Stimulated activated CD4-positive, alpha-beta T cell treated with anti-CD3 and anti-CD28 coated beads, TNF-alpha, amount 100 ng/mL, for 1 hour (primary cell): ENCODE measurements at places on chromosomes 11 and 22.

DNA sequence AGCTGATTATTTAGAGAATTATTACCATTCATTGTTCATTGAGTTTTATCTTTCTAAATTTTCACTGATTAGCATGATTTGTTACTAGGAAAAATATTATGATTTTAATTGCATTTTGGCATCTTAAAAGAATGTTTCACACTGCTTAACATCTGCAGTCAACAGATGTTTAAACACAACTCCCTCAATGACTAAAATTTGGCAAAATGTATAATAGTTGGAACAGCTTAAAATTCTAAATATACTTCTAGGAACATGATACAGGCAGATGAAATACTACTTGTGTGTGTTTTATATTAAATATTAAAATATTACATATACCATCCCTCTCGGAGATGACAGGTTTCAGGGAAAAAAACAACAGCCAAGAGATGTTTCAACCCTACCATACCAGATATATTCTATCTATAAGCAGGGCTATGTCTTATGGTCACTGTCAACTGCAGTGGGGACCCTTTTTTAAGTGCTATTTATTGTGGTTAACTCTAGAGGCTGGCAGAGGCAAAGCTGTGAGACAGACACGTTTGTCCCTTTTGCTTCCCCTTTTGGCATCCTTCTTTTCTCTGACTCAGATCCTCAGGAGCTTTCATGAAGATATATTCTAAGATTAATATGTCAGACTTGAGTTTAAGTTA, 81.9 kb downstream of the BDNF start:
- no peak for DNase-seq

GRCh38 chr22:29342577-29343312, 27.2 kb upstream of the RASL10A start:
- DNase-seq = no peak

GRCh38 chr11:7450836-7451235, 34.5 kb upstream of the OLFML1 start:
- DNase-seq = no peak

DNA sequence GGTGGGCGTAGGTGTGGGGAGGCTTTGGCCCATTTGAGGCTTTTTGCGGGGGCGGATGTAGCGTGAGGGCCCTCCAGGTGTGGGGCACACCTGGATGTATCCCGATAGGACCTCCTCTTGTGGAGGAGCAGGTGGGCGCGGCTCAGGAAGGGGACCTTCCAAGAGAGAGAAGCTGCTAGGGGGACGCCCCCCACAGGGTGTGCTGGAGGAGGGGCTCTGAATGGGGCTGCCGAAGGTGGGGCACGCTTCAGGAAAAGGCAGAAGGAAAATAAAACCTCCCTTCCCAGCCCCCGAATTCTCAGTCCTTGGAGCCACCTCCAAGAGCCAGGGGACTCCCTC, 621 bp downstream of the SGSM1 start:
- DNase-seq = no peak

- no peak for DNase-seq
Observed at GRCh38 chr11:64352995-64353714, 5.8 kb upstream of the RPS6KA4 start.

DNA sequence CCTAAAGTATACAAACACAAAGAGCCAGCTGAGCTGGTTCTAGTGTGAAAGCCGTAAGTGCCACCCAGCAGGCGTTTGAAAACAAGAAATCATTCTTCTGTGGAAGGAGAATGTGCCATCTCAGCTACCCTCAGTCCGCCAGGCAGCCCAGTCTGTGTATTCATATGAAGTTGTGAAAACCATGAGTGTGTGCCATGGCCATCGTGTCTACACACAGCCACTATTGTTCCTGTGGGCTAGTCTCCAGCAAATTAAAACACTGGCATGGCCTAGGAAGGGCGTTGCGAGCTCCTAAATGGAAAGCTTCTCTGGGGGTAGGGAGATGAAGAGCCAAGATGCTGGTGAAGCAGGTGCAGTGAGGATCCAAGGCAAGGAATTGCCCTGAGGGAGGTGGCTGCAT, 51.5 kb upstream of the HORMAD2 start:
- no peak for DNase-seq

DNA sequence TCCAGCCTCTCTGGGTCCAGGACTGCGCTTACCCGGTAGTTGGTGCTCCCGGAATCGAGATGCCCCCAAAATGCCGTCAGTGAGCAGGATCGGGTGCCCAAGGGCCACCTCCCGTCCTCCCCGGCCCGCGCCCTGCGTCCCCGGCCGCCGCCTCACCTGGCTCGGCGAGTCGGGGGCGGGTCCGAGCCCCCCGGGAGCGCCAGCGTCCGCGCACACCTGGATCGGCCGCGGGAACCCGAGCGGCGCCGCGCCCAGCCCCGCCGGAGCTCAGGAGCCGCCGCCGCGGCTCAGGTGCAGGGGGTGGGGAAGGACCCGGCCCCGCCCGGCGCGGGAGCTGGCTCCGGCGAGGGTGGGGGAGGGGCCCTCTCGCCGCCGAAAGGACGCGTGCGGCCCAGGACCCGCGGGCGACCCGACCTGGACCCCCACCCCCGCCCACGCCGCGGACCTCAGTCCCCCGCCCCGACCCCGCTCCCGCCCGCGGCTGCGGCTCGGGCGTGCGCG, at the start of gene SHANK2:
Gene SHANK2, minus strand, starts transcription at position 309 of the 501 bp plus-strand sequence. CDS start 105,251 bp downstream, outside the sequence.
- DNase-seq = no peak

GRCh38 chr11:72223615-72224563, 678 bp upstream of the INPPL1 start:
- no peak for DNase-seq

DNA sequence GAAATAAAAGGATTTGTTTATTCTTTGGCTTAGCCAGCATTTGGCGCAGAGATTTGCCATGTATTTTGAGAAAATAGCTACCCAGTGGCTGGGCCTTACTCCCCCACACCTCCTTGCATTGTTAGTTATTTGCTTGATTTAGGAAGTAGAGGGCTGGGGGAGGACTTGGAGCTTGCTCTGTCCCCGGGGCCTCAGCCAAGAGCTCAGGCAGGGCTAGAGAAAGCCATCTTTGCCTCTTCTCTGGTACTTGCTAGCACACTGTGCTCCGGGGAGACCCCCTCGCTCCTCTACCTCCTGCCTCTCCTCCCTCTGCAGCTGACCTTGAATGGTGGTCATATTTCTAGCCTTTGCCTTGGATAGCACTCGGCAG, 93.0 kb downstream of the SCN3B start:
- DNase-seq = no peak

- no peak for DNase-seq
Observed at GRCh38 chr11:130156108-130157022, 3.2 kb upstream of the ST14 start.

- no peak for DNase-seq
Observed at GRCh38 chr11:6194065-6194581, 4.9 kb upstream of the OR52W1 start.

DNA sequence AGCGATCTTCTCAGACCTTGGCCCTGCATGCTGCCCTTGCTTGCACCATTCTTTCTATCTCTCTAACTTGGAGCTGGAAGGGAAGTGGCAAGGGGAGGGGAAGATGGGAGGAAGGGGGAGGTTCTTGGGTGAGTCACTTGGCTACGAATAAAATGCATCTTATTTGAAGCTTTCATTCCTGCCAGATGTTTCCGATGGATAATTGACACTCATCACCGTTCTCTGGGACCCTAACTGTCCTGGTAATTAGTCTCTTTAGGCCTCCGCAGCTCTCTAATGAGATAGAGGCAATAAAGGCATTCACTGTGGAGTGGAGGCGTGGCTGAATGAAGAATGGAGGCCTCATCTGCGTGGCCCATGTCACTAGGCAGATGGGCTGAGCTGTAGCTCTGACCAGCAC, 960.1 kb downstream of the NTM start:
- no peak for DNase-seq

DNA sequence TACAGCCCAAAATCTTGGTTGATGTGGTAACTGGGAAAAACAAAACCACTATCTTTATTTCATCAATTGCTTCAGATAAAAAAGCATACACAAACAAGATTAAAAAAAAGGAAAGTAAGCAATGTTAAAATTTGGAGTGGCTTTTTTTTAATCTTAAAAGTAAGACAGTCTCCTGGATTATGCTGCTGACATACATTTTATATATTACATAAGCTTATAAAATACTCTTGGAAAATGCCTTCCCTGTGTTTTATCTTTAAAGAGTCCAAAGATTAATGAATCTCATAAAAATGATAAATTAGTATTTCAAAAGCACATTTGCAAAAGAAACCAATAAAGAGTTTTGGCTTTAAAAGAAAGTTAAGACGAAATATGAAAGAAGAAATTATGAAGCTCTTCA, 132.7 kb downstream of the DLG2 start:
- no peak for DNase-seq

GRCh38 chr22:41308544-41308947, 7.2 kb downstream of the ZC3H7B start:
- no peak for DNase-seq

DNA sequence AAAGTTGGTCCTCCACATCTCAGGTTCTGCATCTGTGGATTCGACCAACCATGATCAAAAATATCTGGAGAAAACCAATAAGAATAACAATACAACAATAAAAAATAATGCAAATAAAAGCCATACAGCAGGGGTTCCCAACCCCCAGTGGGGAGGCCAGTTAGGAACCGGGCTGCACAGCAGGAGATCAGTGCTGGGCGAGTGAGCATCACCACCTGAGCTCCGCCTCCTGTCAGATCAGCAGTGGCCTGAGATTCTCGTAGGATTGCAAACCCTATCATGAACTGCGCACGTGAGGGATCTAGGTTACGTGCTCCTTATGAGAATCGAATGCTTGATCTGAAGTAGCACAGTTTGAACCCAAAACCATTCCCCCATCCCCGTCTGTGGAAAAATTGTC, 25.4 kb upstream of the MYO18B start:
- no peak for DNase-seq

GRCh38 chr22:37220543-37220981, 8.3 kb upstream of the SSTR3 start:
- no peak for DNase-seq

- DNase-seq = no peak
Observed at GRCh38 chr11:122910775-122911174, 28.2 kb downstream of the JHY start.

DNA sequence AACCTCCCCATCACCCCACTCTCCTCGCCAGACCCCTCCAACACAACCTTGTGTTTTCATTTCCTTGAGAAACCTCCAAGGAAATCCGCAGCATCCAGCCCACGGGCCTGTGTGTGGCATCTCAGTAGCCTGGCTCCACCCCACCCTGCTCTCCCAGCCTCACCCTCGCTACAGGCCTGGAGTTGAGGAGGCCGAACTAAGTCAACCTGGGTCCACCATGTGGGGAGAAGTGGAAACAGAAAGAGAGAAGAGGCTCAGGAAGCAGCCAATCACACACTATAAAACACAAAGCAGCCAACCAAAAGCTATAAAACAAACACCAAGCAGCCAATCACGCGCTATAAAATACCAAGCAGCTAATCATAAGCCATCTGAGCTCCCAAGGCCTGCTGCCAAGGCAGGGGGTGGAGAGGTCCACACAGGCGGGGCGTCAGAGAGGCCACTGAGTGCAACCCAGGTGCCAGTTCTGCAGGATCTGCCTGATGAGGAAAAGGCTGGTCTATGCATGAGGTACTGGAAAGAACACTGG, 72.0 kb downstream of the MICAL3 start:
- no peak for DNase-seq

DNA sequence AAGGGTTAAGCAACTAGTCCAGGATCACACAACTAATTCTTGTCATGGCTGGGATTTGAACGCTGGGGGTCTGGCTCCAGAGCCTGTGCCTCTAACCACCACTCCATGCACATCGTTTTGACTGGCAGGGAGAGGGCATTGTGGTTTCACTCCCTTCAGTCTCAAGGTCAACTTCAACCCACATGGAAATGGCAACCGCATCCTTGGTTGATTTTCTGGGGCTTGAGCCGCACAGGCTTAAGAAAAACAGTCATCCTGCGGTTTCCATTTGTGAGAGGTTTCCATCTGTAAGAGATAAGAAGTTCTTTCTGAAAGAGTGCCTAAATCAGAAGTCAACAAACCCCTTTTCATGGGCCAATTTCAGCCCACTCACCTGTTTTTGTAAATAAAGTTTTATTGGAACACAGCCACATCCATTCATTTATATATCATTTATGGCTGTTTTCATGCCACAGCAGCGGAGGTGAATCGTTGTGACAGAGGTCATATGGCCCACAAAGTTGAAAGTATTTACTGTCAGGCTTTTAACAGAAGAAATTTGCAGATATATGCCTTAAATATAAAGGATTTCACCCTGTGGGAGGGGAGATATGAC, 65.7 kb downstream of the SGSM1 start:
- no peak for DNase-seq

DNA sequence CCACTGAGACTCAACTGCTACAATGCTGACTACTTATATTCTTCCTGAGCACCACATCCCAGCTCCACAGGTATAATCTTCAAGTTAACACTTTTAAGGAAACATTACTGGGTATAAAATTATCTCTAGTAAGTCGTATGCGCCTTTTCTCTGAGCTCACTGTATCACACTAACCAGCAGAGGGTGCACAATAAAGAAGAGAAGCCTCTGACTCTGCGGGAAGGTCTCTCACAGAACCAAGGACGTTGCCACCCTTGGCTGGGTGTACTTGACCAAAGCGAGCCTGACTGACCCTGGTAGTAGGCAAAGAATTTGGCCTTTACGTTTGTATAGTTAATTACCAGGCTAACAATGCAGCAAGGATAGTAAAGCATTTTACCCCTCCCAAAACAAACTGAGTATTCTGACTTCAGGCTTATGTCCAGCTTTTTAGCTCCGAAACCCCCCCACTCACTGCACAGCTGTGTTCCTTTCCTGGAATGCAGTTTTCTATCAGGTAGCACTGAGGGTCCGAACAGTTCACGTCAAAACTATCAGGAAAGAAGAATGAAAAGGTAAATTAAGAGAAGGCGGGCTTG, at the start of gene BTBD18:
Gene BTBD18, minus strand, starts transcription at position 144 of the 578 bp plus-strand sequence. CDS start 631 bp downstream, outside the sequence.
- DNase-seq = no peak

- DNase-seq = no peak
Observed at GRCh38 chr11:124069429-124070401, 28.6 kb upstream of the OR10G7 start.

DNA sequence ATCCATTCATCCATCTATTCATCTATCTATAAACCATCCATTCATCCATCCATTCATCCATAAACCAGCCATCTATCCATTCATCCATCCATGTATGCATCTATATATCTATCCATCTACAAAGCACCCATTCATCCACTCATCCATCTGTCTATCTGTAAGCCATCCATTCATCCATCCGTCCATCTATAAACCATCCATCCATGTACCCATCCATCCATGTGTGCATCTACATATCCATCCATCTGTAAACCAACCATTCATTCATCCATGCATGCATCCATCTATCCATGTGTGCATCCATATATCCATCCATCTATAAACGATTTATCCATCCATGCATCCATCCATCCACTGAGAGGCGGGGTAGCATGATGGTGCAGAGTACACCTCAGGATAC, 58.4 kb downstream of the MPPED1 start:
- DNase-seq = no peak

GRCh38 chr11:35344681-35345574, 74.4 kb downstream of the SLC1A2 start:
- no peak for DNase-seq
